Naive thymus-derived CD8-positive, alpha-beta T cell (primary cell): ENCODE measurements at places on chromosomes 2 and 18.

- no peak for DNase-seq
Measured at GRCh38 chr2:5933669-5934068, 241.5 kb downstream of the SOX11 start.

GRCh38 chr18:58338141-58338540, 290.8 kb downstream of the ALPK2 start:
- no peak for DNase-seq

- no peak for DNase-seq
Measured at GRCh38 chr18:69175681-69176080, 225.0 kb upstream of the DOK6 start.

- DNase-seq = no peak
Measured at GRCh38 chr18:47975105-47975504, 44.6 kb upstream of the SMAD2 start.

DNA sequence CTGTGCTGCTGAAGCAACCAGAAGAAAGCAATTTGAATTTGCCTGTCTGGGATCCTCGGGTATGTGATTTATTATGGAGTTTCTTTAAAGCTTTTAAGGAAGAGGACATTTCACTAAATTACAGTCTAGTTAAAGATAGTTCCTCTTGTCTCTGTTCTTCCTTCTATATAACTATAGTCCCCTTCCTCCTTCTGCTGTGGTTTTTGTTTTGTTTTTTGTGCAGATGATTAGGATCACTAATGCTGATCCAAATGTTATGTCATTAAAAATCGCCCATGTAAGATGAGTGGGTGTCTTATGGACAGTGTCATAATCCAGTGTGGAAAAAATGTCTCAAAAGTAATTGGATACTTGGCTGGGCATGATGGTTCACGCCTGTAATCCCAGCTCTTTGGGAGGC, 24.7 kb downstream of the PAPOLG start:
- DNase-seq = no peak

DNA sequence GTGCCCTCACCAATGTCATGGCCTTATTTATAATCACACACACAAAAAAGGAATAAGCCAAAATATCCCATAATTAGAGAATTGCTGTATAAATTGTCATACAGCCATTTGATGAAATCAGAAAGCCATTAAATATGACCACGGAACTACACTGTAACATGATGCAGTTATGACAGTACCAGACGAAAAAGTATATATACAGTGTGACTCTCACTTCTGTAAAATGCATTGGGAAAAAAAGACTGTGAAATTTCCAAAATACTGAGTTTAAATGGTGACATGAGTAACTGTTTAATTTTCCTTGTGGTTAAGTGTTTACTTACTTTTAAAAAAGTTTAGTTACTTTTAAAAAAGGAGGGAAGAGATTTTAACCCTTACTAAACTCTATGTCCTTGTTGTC, 25.4 kb downstream of the UXS1 start:
- DNase-seq = no peak

DNA sequence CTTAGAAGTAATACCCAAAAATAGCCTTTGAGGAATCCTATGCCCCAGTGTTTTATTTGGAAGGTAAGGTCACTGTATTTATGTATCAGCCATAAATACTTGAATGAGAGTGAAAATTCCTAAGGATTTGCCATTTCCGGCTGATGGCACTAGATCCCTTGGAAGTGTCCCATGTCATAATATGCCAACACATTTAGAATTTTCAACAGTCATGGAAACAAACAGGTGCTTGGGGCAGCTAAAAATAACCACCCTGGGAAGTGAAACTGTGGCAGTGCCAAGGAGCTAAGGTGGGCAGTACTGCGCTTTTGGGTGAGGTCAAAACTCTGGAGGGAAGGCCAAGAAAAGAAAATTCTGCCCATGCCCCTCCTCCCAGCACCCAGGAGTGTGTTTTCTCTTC, 80.2 kb downstream of the TCF7L1 start:
- DNase-seq = no peak

DNA sequence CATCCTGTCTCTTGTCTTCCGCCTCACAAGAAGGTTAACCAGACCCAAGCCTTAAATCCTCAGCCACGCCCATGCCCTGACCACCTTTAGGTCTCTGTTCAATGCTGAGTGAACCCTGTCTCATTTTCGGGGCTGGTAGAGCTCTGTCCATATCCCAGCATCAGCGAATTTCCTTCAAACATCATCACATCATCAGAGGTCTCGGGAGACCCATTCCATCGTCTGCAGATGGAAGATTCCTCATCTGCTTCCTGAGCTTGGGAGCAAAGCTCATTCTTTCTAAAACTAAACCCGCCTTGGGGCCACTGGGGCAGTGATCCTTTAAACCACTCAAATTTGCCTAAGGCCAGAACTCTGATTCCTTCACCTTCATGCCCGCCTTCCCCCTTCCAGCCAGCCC, 173.7 kb downstream of the TTC32 start:
- no peak for DNase-seq

- DNase-seq = no peak
Measured at GRCh38 chr2:168375195-168375798, 80.8 kb upstream of the CERS6 start.

- no peak for DNase-seq
Measured at GRCh38 chr2:57760381-57760801, 286.2 kb upstream of the VRK2 start.

GRCh38 chr2:81412681-81413080, 1108.1 kb upstream of the LRRTM1 start:
- DNase-seq = no peak

GRCh38 chr2:183089192-183089851, 10.8 kb downstream of the DUSP19 start:
- DNase-seq = no peak

DNA sequence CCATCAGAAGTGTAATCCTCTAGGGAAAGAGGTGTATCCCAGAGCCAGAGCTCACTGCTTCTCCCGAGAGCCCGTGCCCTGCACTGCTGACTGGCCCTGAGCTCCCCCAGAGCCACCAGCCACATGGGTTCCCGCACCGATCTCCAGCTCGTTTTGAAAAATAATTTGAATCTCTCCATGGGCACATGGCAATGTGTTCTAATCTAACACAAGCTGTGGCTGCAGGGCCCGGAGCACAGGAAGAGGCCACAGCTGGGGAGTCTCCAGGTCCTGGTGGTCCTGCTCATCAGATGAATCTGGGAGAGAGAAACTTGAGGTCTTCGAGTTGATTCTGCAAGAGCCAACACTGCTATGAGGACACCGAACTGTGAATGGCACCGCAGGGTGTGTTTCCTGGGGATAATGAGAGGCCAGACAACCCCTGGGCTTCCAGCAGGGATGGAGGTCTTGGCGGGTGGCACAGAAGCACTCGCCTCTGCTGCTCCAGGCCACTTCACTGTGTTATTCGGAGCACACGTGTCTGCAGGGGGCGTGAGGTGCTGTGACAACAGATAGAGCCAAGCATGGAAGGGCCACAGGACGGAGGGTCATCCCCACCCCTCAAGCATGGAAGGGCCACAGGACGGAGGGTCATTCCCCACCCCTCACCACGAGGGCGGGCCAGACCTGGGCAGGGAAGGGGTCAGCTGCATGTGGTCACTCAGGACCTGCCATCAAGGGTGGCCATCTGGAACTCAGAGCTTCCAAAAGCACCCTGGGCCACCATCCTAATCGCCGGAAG, 196.8 kb downstream of the NDUFA10 start:
- DNase-seq = no peak

- no peak for DNase-seq
Measured at GRCh38 chr2:232543491-232543890, 4.0 kb downstream of the CHRNG start.

DNA sequence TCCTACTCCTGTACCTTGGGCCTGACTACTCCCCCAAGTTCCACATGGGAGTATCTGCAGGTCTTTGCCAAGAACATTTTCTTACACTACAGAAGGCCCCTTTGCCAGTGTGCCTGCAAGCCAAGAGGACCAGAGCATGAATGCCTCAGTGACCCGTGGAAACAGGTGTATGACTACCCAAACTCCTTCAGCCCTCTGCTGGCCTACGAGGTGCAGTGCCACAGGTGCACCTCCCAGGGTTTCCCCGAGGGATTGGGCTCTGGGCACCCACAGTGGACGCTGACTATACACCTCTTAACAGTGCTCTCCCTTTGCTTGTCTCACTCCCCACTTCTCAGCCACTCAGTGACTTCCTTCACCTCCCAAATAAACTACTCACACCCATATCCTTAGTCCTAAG, 91.4 kb downstream of the COL6A3 start:
- no peak for DNase-seq

DNA sequence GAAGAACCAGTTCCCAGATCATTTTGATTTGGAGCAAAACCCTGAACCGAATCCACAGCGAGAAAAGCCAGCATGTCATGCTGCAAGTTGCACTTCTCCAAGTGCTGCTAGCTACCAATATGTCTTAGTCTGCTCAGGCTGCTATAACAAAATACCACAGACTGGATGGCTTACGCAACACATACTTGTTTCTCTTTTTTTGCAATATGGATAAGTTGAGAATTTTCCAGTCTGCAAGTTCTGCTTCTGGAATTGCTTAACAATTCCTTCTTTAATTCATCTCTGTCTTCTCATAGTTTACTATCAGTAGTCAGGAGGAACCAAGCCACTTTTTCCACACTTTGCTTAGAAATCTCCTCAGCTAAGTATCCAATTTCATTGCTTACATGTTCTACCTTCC, 105.9 kb upstream of the RBBP8 start:
- DNase-seq = no peak

DNA sequence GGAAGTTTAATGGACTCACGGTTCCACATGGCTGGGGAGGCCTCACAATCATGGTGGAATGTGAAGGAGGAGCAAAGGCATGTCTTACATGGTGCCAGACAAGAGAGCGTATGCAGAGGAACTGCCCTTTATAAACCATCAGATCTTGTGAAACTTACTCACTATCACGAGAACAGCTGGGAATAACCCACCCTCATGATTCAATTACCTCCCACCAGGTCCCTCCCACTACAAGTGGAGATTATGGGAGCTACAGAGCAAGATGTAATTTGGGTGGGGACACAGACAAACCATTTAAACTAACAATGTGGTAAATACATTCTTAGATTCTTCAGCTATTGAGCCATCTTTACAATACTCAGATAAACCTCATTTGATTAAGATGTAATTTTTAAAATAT, 176.1 kb downstream of the SH3BP4 start:
- DNase-seq = no peak

GRCh38 chr2:179946810-179947615, 60.1 kb downstream of the CWC22 start:
- no peak for DNase-seq

- DNase-seq = peak; percentile 17
Measured at GRCh38 chr18:79200546-79201268, 131.5 kb downstream of the ATP9B start.

GRCh38 chr2:78967294-78967693, 58.2 kb upstream of the REG3G start:
- no peak for DNase-seq

GRCh38 chr2:1640301-1641135, 103.8 kb downstream of the PXDN start:
- DNase-seq = no peak

GRCh38 chr2:170822290-170823087, 5.8 kb downstream of the GAD1 start:
- DNase-seq = peak; percentile 18

DNA sequence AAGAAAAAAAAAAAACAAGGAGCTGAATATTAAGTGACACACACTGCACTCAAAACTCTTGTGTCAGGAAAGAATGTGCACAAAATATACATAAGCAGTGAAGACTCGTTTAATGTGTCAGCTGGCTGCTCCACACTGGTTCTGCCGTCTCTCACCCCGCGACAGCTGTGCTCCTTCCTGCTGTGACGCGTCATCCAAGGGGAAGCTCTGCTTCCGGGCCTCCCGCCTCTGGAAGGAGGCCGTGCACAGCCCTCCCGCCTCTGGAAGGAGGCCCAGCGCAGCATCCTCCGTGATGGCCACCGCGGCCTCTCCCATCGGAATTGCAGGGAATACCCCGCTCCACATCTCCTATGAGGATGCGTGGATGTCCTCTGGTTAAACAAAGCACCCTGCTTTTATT, 151.0 kb downstream of the HDAC4 start:
- DNase-seq = no peak

DNA sequence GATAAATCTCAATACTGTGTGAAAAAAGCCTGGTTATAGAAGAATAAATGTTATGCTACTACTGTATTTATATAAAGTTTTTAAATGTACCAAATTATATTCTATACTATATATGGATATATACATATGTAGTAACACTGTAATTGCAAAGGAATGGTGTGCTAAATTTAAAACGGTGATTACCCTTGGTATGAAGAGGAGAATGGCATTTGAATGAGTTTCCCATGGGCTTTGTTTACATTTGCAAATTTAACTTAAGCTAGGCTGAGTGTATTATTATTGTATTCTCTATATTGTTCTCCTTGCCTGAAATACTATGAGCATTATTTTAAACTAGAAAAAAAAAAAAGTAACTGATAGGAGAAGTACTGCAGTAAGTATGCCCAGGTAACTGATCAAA, 4.7 kb upstream of the SP3 start:
- no peak for DNase-seq

GRCh38 chr2:147800316-147800715, 44.5 kb upstream of the ACVR2A start:
- DNase-seq = no peak

- no peak for DNase-seq
Measured at GRCh38 chr18:35303610-35304009, 13.6 kb upstream of the ZSCAN30 start.

DNA sequence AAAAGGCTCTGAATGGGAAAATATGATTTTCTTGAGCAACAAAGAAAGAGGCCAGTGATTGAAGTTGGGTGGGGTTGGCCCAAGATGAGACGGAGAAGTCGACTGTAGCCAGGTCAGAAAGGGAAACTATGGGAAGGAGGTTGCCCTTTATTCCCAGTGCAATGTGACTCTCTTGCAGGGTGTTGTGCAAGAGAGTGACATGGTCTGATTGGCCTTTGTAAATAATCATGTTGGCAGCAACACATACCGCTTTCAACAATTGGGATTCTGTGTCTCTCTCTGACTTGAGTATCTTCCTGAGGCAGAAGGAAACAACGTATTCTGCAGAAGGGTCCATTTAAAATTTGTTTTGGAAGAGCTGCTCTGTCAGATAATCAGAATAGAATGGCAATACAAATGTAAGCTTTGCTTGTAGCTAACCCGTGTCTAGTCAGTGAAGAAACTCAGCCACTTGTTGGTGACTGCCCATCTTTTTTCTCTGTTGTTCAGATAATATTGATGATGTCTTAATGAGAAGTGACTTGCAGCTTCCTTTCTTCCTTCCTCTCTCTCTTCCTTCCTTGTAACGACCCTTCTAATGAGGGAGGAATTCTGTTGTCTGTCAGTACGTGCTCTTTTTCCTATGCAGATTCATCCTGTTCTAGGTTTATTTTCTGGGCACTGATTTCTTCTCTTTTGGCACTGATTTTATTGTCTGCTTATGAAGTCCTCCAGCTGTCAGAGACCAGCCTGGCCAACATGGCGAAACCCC, 311.0 kb upstream of the FAM98A start:
- DNase-seq = no peak

- no peak for DNase-seq
Measured at GRCh38 chr2:43736637-43737036, 37.2 kb upstream of the DYNC2LI1 start.

- no peak for DNase-seq
Measured at GRCh38 chr2:78465707-78466106, 559.8 kb upstream of the REG3G start.

GRCh38 chr2:149399934-149400615, 69.7 kb downstream of the LYPD6 start:
- DNase-seq = no peak

- DNase-seq = no peak
Measured at GRCh38 chr18:79300413-79300812, 95.3 kb upstream of the NFATC1 start.
